ENCODE measurements at places on chromosomes 11 and 22.

- DNase-seq, result no peak
Measured at GRCh38 chr22:24489011-24489410, 6.1 kb upstream of the UPB1 start.

- no peak for DNase-seq
Measured at GRCh38 chr11:73154178-73154577, 12.1 kb upstream of the FCHSD2 start.

DNA sequence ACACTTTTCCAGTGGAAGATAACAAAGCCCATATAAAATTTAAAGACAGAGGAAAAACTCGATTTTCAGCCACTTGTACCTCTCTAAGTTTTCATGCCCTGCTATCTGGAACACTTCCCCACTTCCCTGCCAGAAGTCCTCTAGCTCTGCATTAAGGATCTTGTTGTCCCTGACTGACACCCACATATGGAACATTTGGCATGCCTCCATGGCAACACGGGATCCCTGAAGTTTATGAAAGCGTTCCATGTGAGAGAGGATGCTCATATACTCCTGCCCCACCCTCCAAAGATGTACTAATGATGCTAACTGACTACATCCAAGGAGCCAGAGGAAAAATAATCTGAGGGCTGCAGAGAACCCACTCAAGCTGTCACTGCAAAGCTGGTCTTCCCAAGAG lies 8.8 kb upstream of the C11orf91 start:
- peak; percentile 8 for DNase-seq

GRCh38 chr11:43693731-43694130 lies 13.2 kb downstream of the HSD17B12 start:
- no peak for DNase-seq

- no peak for DNase-seq
Measured at GRCh38 chr11:73324665-73325035, 16.6 kb downstream of the ARHGEF17 start.

- no peak for DNase-seq
Measured at GRCh38 chr11:72776117-72776843, 17.6 kb downstream of the STARD10 start.

GRCh38 chr11:33059331-33060007 lies 20.1 kb downstream of the TCP11L1 start:
- DNase-seq, result no peak

- no peak for DNase-seq
Measured at GRCh38 chr22:20595461-20595860, 88.1 kb downstream of the MED15 start.

- DNase-seq, result peak; percentile 94
Measured at GRCh38 chr11:28836285-28837081, 728.3 kb downstream of the METTL15 start.

DNA sequence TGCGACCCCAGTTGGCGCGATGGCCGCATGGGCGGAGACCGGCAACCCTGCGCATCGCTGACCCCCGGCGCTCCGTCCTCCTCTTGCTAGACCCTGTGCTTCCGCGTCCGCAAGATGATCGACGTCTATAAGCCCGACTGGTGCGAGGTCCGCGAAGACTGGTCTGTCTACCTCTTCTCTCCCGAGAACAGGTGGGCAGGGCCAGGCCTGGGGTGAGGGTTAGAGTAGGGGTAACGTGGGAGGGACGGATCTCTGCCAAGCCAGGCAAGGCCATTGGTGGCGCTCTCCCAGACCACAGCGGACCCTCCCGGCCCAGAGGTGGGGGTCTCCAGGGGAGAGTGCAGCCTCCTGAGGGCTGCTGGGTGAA lies 92.1 kb downstream of the CACNA1I start:
- no peak for DNase-seq

DNA sequence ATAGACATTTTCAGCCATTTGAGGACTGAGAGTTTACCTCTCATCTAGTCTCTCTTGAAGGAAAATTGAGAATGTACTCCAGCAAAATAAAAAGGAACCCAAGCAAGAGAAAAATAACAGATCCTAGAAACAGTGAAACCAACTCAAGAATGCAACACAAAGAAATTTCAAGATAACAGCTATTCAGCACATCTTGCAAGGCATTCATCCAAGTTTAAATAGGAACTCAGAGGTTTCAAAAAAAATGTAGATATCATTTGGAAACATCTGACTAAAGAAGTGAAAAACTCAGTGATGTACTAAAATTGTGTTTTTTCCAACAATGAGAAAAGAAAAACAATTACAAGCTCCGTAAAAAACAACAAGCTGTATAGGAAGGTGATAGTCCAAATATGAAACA lies 76.4 kb downstream of the TMEM135 start:
- peak; percentile 65 for DNase-seq

- no peak for DNase-seq
Measured at GRCh38 chr11:7540830-7541555, 27.2 kb downstream of the PPFIBP2 start.

DNA sequence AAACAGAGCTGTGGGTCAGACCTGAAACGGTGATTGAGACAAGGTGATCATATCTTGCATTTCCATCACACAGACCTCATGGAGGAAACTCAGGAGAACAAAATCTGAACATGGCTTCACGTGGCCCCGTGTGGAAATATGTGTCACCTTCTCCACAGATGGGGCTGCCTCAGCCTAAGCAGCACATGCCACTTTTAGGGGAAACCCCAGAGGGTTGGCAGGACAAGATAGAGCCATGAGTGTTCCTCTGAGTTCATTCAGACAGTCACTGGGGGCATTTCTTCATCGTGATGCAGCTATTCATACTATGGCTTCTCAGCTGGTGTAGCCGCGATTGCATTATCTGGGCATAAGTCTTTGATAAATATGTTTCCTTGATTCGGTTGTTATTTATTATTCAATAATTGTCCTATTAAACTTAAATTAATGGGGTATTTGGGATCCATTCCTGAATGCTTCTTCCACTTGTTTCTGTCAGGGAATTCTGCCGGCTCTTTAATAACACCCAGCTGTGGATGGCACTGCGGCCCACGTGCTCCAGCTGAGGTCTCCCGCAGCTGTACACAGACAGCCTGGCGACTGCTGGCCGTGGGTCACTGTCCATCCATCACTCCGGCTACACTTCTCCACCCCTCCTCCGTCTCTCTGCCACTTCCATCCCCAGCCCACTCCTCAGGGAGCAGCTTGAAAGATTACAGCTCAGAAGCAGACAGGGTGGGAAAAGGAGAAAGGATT lies 485.1 kb downstream of the OPCML start:
- DNase-seq, result no peak

DNA sequence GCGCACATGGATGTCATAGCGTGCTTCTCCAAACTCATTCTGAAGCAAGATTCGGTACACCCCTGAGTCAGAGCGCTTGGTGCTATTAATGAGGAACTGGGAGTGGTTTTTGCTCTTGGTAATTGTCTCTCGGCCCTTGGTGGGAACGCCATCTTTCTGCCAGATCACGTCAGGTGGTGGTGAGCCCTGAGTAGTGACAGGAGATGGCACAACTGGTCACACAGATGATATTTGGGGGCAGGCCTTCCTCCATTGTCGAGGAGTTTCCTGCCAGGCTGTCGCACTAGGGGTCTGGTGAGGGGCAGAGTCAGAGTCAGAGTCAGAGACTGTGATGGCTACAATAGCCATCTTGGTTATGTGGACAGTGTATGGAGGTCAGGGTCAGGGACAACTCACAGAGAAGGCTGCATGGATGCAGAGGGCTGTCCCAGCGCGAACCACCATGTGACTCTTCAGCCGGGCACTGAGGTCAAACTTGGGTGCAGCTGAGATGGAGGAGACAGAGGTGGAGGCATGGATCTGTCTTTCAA lies 9.3 kb downstream of the TMEM86A start:
- no peak for DNase-seq

DNA sequence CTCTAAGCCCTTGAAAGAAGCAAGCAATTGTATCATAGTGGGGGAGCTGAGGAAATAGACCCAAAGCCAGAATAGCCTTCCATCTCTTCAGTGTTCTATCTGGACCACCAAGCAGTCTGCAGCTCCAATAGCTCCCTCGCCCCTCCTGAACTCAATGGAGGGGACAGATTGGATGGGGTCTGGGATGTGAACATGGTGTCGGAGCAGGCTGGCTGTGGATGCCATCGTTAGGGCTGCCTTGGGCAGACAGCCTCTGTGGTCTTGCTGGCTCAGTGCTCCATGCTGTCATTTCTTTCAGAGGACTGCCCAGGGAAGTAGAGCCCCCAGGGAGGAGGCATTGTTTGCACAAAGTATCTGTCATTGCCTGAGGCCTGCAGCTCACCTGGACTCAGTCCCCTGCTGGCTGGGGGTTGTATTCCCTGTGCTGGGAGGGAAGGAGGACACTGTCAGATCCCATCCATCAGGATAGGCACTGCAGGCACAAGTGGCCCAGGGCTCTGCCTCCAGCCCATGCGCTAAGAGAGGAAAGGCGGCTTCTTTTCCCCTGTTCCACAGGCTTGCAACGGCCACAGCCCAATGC lies 537.7 kb downstream of the BUD13 start:
- DNase-seq, result no peak

DNA sequence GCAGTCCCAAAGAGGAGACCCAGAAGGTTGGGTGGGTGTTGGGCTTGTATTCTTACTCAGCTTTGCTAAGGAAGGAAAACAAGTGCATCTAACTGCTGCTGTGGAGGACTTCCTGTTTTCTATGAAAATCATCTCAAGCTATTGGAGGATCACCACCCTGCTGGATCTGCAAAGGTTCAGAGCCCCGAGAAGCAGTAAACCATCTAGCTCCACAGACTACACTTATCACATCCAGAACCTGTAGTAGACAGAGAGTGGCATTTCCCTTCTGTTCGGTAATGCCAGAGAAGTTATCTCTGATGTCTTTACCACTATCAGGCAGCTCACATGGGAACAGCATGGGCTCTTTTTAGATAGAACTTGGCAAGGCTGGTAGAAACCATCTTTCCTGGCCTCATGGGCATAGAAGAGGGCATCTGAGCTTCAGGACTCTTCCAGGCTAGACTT lies 21.7 kb downstream of the KCNJ1 start:
- no peak for DNase-seq

GRCh38 chr11:130992788-130993187 lies 76.5 kb upstream of the SNX19 start:
- DNase-seq, result no peak

DNA sequence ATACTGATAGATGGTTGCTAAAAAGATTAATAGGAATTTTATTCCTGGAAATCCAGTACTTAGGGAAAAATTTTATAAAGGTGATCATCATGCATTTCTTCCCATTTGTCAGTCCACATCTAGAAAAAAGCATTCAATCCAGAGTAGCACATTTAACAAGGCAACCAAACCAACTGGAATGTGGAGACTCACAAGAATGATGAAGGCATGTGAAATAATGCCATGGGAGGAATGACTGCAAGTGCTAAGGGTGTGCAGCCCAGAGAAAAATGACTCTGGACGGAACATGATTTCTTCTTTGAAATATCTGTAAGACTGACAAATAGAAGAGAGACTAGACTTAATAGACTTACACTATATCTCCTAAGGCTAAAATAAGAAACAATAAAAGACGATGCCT lies 33.8 kb downstream of the BLID start:
- no peak for DNase-seq

DNA sequence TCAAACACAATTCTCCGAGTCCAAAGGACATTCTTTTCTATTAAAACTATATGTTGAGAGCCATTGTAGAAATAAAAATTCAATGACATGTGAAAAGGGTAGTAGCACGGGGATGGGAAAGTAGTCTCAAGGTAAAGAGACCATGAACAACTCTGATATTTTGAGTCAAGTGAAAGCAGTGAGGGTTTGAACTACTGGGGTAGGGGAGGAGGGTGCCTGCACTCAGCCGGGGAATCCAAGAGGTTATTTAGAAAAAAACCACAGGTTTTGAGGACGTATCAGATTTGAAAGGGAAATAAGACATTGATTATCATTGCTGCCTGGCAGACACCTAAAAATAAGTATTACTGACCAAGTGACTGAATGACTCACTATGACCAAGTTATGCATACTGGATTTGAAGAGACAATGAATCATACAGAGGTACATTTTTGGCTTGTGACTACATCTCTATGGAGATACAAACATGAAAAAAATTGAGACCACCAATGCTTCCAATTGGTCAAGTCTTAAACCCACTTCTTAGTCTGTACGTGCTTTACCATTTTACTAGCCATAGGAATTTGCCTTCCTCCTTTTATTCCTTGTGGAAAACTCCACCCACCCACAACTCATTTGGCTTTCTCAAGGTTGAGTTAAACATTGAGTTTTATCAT lies 2.2 kb upstream of the OR52H1 start:
- DNase-seq, result peak; percentile 9

DNA sequence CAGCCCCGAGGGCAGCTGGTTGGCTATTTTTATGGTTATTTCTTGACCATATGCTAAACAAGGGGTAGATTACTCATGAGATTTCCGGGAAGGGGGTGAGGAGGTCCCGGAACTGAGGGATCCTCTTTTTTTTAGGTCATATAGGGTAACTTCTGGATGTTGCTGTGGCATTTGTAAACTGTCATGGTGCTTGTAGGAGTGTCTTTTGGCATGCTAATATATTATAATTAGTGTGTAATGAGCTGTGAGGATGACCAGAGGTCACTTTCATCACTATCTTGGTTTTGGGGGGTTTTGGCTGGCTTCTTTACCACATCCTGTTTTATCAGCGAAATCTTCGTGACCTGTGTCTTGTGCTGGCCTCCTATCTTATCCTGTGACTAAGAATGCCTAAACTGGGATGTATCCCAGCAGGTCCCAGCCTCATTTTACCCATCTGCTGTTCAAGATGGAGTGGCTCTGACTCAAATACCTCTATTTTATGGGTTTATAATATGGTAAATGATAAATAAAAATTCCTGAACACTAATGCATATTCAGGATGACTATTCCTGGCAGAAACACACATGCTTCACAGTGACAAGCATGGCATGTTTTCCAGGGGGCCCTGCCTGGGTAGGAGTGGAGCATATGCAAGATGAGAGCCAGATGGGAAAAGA lies 11.2 kb downstream of the KREMEN1 start:
- peak; percentile 23 for DNase-seq

- no peak for DNase-seq
Measured at GRCh38 chr11:16049611-16050010, 306.7 kb downstream of the SOX6 start.

DNA sequence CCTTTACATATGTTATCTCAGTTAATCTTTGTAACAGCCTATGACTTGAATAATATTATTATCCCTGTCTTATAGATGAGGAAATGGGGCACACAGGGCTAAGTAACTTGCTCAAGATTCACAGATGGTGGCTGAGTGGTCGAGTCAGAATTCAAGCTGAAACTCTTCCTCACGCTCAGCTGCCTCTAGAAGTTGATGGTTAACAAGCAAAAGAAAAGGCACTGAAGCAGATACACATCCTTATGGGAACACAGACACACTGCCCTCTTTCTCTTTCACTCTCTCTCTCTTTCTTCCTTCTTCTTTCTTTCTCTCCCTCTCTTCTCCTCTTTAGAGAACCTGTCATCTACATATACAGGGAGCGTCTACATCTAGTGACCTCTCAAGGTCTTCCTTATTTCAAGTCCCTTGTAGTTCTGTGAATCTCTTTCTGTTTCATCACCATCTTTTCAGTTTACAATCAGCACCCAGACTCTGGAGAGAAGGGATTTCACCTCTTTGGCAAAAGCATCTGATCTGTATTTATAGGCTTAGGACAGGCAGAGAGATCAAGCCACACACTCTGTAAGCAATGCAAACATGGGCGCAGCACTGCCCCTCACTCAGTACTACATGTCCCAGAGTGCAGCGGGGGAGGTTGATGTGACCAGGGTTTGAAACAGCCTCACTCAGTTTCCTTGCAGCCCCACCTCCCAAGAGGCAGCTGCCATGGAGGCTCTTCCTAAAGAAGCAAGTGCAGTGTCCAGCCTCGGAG lies 75.7 kb downstream of the GRAMD1B start:
- DNase-seq, result no peak

- peak; percentile 73 for DNase-seq
Measured at GRCh38 chr22:39534591-39535356, 2.2 kb upstream of the RPS19BP1 start.
